ENCODE measurements at places on chromosomes 6 and 20.
A peak's percentile ranks its signal among the peaks of the same experiment; 100 is the strongest.

DNA sequence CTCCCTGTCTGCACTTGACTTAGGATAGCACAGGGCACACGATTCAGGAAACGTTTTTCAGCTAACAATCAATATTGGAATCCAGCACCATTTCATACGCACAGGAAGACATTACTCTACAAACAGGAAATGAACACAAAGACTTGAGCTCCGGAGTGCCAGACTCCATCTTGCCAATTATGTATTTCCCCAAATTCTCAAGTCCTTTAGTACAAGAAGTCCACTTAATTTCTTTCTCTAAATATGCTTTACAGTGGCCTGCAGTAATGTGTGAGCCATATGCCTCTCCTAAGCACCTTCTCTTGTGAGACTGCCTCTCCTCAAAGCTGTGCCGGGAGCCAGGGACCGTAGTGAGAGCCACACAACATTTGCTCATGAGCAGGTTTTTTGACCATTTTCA lies 168.2 kb downstream of the THBS2 start:
- no peak for DNase-seq

- DNase-seq, result peak; percentile 72
Observed at GRCh38 chr6:3381233-3381921, 75.5 kb downstream of the SLC22A23 start.

DNA sequence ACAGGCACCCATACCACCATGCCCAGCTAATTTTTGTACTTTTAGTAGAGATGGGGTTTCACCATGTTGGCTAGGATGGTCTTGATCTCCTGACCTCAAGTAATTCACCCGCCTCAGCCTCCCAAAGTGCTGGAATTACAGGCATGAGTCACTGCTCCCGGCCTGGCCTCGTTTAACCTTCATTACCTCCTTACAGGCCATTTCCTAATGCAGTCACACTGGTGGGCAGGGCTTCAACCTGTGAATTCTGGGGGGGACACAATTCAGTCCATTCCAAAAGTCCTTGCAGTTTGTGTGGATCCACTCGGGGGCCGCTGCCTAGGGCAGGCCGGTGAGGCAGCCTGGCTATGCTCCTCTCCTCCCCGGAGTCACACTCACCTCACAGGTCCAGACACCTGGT lies 112.4 kb upstream of the SNX9 start:
- DNase-seq, result no peak

DNA sequence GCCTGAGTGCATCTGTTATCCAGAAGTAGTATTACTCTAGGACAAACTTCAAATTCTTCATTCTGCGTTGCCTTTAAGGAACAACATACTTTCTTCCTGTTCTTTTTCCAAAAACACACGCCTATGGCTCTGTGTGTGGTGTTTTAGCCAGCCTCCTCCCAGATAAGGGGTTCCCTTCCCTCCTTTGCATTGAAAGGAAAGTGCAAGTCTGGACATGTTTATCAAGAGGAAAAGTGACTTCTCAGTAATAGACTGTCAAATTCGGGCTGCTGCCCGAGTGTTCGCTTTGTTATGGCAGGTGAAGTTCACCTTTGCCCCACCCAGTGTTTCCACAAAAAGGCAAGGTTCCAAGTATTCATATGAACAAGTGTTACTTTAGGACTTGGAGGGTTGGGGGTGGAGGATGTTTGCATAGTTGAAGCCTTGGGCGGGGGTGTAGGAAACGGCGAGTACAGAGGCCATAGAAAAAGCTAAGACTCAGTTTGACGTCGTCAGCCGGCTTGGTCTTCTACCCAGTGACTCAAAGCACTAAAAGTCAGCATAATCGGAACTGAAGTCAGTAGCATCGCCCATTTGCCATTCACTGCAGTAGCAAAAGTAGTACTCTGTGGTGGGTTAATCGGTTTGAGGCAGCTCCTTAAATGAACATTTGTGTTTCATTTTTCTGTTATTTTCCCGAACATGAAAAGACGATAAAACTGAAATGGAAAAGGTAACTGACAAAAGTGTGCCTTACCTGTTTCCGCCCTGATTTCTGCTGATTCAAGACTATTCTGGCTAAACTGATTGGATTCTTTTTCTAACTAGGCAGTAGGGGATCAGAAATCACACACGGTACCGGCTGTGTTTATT lies 12.5 kb downstream of the PRDM1 start:
- no peak for DNase-seq

- DNase-seq, result no peak
Observed at GRCh38 chr20:61874421-61875068, 191.1 kb downstream of the TAF4 start.

DNA sequence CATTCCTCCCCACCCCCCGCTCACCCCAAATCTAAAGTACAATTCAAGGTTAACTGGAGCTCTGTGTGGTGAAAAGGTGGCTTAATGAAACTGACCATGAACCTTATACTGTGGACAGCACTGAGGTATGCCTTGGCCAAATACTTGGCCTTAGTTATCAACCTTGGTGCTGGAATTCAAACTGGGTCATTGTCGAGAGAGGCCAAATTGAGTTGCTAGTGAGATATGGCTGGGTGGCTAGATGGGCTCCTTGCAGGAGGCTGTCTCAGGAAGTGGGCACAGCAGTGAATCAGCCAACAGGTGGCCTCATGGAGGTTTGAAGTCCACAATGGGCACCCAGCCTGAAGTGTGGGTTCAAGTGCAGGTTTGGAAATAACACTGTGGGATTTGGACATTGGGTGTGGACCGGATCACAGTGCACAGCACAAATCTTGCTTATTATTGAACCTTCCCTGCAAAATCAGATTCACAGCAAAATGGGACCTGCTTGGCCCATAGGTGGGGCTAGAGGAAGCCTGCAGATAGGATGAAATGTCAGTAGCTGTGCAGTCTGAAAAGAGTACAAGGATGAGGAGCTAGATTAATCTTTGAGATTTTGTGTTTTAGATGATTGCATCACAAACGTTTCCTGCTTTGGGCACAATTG lies 5.6 kb upstream of the BTBD3 start:
- no peak for DNase-seq

Measured in retina (tissue), 1 donor.